Right hindlimb (tissue), 1 donor: ENCODE measurements at places on chromosomes 7 and 10.

DNA sequence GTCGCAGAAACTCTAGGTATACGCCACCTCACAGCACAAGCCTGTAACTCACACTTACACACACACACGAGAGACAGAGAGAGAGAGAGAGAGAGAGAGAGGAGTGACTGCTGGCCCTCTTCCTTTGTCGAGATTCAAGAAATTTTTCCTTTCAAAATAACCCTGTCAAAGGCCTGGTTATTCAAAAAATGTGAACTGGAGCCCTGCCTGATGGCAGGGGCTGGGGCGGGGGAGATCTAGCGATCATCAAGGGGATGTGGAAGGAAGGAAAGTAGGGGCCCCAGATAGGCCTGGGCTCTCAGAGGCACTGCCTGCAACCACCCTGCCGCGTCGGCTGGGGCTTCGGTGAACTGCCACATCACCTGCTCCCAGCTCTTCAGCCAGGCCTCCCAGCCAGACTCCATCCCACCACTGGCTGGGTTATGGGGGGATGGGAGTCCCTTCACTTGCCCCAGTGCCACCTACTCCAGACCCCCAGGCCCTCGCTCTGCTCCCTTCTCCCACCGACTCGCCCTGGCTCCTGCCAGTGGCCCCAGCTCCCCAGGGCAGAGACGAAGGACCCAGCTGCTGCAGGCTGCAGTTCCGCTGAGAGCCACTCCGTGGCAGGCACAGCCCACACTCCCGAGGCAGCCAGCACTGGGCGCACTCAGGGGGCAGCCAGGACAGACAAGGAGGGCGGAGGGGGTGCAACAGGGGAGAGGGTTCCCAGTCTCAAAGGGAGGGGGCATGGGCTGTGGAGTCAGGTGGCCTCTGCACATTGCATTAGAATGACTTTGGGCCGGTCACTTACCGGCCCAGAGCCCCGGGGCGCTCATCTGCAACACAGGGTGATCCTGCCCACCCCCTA is 15.3 kb downstream of the KCNH2 start:
- DNase-seq: peak; percentile 69

GRCh38 chr10:16779384-16779915 is 37.8 kb downstream of the RSU1 start:
- DNase-seq: no peak

DNA sequence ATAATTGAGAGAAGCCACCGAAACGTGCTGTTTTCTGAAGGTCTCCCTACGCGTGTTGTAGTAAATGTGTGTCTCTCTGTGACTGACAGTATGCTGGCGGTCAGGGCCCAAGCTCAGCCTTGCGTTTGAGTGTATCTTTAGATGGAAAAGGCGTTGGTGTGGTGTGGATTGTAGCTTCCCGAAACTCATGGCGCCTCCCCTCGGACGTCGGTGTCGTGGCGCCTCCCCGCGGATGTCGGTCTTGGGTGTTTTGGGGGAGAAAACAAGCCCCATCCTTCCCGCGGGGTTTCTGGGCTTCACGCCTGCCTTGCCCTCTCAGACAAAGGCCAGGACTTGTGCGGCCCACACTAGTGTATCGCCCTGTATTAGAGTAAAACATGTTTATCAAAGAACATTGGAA is 12.8 kb downstream of the SUN1 start:
- no peak for DNase-seq

GRCh38 chr10:131868436-131868835 is 32.4 kb upstream of the PPP2R2D start:
- no peak for DNase-seq

GRCh38 chr7:41503438-41503837 is 199.5 kb downstream of the INHBA start:
- no peak for DNase-seq

GRCh38 chr10:42975558-42976340 is 101.1 kb upstream of the RET start:
- no peak for DNase-seq

- DNase-seq: no peak
These were observed 224.7 kb downstream of the GLRX3 start for GRCh38 chr10:130360826-130361311.

DNA sequence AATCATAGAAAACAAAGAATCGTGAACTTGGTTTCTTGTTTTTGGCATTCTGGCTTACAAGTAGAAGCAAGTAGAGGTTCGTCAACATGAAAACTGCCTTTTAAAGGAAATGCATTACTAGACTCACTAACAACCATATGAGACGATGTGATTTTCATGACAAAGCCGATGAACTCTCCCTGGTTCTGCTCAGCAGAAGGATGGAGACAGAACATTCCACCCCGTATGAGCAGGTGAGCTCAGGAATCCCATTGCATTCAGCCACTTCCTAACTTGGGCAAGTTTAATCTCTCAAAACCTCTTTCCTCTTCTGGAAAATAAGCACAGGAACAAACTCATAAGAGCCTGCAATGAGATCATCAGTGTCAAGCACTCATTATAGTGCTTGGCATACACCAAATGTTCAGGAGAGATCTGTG is 57.4 kb upstream of the SVIL start:
- no peak for DNase-seq

DNA sequence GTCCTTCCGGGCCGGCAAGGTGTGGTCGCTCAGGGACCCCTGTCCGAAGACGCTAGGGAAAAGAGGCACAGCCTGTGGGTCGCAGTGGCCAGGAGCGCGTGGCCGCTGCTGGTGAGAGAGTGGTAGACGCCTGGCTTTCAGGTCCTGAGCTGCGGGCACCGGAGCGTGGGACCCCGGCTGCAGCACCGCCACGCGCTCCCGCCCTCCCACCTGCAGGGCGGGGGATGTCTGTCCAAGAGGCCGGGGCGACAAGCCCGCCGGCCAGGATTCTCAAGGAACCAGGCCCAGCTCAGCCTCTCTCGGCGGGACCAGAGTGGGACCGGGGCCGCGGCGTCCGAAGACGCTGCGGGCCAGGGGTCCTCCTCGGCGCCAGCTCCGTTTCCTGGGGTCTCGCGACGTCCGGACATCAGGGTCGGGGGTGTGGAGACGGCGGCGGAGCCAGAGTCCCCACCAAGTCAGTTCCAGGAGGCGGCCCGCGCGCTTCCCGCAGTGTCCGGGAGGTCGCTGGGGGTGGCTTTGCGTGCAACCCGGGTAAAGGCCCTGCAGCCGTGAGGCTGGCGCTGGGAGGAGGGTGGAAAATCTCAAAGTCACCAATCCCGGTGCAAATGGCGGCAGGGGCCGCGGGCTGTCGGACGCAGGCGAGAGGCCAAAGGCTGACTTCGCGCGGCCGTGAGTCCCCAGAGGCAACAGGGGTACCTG is 5.5 kb downstream of the ZNF503 start:
- peak; percentile 47 for DNase-seq

- DNase-seq: no peak
These were observed 103.4 kb upstream of the FAM204A start for GRCh38 chr10:118445535-118445934.

- peak; percentile 60 for DNase-seq
These were observed 172.3 kb downstream of the ADAM12 start for GRCh38 chr10:126215746-126216631.

DNA sequence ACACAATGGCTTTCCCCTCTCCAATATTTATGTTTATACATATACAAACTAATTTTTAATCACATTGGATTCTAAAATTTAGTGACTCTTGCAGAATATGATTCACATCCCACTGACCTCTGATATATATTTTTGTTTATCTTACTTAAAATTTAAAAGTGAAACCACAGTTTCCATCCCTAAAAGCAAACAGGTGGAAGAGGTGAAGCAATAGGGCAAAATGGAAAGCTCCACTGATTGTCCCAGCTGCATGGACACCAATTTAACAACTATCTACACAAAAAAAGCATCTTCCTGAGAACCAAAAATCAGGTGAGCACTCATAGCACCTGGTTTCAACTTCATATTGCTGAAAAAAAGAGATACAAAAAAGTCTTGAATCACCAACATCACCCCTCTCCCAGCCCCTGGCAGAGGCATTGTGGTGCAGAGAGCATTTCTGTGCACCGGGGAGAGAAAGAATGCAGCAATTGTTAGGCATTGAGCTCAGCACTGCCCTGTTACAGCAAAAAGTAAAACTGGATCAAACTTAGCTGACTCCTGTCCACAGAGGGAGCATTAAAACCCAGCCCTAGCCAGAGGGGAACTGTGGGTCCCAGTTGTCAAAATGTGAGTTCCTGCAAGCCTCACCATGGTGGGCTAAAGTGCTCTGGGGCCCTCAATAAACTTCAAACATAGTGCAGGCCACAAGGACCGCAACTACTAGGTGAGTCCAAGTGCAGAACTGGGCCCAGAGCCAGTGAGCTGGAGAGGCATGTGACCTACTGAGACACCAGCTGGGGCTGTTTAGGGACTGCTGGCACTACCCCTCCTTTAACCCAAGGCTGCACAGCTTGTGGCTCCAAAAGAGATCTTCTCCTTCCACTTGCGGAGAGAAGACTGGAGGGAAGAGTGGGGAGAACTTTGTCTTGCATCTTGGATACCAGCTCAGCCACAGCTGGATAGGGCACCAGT is 92.1 kb downstream of the SIRT1 start:
- peak; percentile 34 for DNase-seq

GRCh38 chr10:24849501-24850299 is 102.7 kb downstream of the PRTFDC1 start:
- no peak for DNase-seq

- DNase-seq: no peak
These were observed 131.0 kb upstream of the C1GALT1 start for GRCh38 chr7:7051206-7051877.

DNA sequence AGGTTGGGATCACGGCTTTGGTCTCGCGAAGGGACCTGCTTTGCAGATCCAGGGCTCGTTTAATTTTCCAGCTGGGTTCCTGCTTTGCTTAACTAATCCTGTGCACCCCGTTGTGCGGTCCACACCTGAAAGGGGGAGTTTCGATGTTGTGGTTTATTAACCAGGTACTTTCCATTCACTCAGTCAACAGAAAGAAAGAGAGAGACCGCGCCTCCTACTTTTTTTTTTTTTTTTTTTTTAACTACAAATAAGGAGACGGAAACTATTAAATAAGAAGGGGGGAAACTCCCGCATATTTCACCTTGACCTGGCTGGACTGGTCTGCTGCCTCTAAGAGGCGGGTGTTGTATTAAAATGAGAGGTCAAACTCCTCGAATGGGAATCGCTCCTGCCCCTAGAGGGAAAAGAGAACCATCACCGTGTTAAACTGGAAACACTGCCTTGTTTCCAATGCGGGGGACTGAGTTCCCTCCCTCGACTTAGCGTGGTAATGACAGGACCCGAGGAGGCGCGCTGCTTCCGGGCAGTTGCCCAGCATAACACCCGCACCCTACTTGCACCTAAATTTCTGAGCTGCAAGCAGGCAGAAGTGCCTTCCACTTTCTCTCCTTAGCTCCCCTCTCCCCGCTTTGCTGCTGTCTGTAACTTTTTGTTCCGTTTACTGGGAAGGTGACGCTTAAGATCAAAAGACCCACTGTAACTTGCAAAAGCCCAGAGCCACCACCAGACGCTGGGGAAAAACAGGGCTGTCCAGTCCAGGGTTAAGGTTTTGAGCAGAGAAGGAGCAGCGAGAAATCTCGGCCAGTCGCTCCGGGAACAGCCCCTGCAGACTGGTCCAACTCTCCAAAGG is 1.1 kb upstream of the ITGB8 start:
- peak; percentile 83 for DNase-seq

DNA sequence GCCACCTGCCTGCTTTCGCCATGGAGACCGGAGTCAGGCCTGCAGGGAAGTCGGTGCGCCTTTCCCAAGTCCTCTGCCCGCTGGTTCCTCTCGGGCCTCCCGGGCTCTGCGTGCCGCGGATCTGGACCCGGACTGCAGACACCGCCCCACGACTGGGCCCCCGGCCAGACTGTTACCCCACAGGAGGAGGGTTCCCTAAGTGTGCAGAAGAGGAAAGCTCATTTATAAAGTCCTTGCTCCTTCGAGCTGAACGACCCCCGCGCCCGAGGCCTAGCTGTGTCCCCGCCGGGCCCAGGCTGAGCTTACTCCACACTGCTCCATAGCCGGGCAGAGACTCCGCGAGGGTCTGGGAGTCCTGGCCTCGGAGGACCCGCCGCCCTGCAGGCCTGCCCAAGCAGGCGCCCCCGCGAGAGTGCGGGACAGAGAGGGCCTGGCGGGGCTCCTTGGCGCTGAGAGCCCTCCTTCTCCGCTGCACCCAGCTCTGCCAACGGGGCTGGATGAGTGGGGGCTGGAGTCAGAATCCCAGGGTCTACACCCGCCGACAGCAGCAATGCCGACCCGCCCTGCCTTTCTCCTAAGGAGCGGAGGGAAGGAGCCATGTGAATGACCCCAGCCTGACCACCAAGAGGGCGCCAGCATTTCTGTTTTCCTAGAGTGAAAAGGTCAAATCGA is 8.3 kb downstream of the EN2 start:
- no peak for DNase-seq

- DNase-seq: no peak
These were observed 301.9 kb downstream of the CDK14 start for GRCh38 chr7:90897961-90898469.

- no peak for DNase-seq
These were observed 2.8 kb upstream of the LOXL4 start for GRCh38 chr10:98270786-98271185.

- DNase-seq: no peak
These were observed 2.0 kb downstream of the FBH1 start for GRCh38 chr10:5892007-5892406.

DNA sequence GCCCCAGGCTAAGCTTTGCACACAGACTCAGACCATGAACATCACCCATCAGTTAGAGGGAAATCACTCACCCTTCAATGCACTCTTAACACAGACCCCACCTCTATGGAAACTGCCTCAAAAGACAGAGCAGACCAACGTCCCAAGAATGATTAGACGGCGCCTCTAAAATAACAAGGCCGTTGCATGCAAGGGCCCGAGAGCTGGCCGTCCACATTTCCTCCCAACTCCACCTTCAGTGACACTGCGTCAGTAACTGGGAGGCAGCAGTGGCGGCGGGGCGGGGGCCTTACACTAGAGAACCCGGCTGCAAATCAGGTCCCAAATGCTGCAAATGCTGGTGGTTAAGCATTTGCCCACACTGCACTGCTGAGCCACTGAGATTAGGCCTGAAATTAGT is 115.0 kb downstream of the PTPRN2 start:
- DNase-seq: no peak

DNA sequence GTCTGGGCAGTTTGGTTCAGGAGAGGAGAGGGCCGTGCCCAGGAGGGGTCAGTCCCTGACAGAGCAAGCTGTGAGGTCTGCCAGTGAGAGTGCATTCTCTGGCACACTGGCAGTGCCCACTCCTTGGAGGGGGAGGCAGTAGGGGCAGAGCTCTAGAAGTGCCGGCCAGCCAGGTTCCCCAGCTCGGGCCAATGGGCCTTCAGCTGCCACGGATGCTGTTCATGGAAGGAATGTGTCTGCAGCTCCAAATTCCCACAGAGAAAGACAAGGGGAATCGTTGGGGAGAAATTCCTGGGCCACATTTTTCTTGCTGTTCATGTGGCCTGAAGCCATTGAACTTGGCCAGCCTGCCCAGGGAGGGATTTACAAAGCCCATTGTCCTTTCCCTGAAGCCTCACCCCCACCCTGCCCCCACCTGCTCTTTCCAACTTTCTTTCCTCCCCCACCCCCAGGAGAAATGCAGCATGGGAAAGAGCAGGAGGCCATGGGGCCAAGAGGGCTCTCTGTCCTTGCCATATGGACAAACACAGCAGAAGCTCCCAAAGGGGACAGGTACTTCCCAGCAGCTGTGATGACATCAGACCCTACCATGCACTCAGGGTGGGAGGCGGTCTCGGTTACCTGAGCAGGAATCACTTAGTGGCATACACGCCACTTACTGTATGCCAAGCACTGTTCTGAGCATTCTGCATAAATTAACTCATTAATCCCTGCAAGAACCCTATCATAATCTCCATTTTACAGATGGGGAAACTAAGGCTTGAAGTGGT is 70.7 kb downstream of the ARHGAP22 start:
- DNase-seq: peak; percentile 71
